ENCODE measurements at places on chromosomes 11 and 22.

DNA sequence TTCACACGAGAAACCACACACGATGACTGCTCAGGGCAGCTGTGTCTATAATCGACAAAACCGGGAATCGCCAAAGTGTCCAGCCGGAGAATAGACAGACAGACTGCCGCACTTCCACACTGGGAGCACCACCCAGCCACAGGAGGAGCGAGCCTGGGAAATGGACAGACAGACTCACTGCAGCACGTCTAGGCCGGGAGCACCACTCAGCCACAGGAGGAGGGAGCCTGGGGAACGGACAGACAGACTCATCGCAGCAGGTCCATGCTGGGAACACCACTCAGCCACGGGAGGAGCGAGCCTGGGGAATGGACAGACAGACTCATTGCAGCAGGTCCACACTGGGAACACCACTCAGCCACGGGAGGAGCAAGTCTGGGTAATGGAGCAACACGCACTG lies 137.2 kb downstream of the BRD1 start:
- no peak for DNase-seq

- no peak for DNase-seq
These were observed 45.5 kb downstream of the ENDOD1 start for GRCh38 chr11:95135155-95135554.

- no peak for DNase-seq
These were observed 66.7 kb downstream of the SEZ6L start for GRCh38 chr22:26235792-26236487.

- peak; percentile 27 for DNase-seq
These were observed 3.8 kb upstream of the NPAS4 start for GRCh38 chr11:66417000-66417399.

DNA sequence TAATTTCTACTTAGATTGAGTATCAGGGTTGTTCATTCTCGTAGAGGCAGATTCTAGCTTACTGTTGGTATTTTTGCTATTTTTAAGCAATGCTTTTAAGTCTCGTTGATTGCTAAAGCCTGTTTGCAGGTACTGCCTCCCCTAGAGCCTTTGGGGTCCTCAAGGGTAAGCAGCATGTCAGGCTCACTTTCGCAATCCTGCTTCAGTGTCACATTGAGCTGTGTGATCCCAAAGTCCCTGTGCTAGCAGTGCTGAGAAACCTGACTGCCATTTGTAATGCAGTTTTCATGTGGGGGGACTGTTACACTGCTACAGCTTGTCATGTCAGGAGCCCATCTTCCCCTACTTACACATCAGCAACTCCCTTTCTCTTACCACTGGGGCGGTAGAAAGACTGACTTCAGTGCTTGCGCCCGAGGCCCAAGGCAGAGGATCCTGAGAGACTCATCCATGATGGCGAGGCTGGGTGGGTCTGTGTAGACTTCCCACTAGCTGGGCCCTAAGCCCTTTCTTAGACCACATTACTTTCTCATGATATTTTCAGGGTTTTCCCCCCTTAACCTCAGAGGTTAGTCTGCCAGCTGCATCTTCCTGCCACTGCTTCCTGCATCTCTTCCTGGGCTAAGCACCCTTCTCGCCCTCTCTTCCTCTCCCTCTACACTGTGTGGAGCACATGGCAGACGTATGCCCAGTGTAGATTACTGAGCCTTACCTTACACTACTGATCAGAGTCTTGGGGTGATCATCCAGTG lies 40.8 kb upstream of the ST14 start:
- DNase-seq, result no peak

DNA sequence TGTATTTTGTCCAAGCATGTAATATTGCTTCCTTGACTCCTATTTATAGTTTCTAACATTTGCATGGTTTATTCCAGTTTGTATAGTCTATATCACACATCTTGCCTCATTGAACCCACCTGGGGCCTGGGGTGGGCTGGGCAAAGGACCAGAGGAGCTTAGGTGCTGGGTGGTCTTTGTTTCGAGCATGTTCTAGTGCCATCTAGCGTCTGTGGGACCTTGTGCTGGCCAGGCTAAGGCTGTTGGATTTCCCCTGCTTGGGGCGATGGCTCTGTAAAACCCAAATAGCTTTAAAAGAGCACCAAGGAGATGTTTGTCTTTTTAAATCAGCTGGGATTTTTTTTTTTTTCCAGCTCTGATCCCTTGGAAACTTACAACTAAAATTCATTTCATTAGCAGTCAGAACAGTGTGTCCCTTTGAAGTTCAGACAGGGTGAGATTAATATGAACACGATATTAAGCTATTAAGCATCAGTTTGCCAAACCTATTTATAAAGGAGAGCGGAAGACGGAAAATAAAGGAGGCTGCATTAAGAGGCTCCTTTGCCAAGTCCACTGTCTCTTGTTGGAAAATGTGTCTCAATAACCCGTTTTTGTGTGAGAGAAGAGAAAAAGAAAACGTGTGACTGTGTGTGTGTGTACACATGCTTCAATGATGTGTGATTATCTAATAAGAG lies 157.4 kb downstream of the COMMD9 start:
- no peak for DNase-seq

DNA sequence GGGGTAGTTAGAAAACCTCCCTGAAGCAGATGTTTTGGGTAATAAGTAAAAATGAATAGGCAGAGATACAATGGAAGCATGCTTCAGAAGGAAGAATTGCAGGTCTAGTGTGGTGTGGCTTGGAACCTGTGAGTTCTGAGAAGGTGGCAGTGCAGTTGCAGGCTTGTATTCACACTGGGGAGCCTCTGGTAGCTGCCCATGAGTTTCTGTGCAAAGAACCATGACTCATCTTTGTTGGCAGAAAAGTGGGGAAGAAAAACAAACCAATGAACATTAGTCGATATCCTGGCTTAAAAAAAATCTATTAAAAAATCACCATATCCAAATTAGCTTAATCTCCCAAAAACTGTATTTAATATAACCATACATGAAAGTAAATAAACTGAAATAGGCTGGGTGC lies 232.6 kb downstream of the FAT3 start:
- DNase-seq, result no peak

DNA sequence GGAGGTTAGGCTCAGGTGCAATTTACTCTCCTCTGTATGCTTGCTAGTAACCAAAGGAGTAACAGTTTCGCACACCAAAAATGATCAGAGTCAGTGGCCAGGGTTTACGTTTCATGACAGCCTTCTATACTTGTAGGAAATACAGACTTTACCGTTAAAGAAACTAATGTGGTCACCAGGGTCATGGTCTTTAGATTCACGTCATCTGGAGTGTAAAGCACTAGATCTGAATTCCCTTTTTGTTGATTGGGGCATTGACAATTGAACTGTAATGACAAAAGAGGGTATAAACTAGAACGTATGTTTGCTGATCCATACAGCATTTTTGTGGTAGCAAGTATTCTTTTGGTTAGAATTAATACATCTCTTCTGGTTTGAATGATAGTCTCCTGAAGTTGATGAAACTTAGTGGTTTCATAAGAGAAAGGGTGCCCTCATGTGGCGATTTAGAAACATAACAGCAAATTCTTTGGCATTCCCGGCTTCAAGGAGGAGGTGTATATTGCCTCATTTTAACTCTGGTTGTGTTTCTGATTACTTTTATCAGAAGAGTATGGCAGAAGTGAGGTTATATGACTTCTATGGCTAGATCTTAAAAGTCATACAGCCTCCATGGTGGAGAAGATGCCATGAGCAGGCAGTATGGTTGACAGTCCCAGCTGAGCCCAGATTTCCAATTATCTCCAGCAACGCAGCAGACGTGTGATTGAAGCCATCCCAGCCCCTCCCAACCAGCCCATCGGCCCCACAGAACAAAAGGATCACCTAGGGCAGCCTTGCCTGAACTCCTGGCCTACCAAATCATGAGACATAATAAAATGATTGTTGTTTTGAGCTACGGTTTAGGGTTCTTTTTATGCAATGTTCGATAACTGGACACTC lies 35.1 kb downstream of the MMP7 start:
- DNase-seq, result peak; percentile 25

GRCh38 chr11:794766-795633 lies 3.1 kb downstream of the SLC25A22 start:
- no peak for DNase-seq

- DNase-seq, result no peak
These were observed 28.6 kb downstream of the APOL3 start for GRCh38 chr22:36131907-36132306.

- DNase-seq, result no peak
These were observed at the start of gene PLCB3 for GRCh38 chr11:64251016-64251752. Gene PLCB3, plus strand, starts transcription at chr11:64251530. Its CDS starts 120 bp downstream, at chr11:64251650.

DNA sequence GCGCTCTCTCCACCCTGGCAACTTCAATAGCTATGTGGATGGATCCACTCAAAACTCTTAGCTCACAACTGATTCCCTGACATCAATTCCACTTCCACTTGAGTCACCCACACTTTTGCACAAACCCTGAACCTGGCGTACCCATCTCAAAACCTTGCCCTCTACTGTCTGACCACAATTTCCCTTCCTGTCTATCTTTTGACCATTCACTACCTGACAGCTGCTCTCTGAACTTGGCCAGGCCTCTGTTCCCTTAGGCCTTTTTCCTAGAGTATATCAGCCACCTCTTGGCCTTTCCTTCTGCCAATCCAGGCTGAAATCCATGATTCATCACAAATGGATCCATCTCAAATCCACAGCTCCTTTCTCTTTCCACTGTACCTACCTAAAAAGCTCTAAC lies 106.0 kb downstream of the RPL27A start:
- no peak for DNase-seq

DNA sequence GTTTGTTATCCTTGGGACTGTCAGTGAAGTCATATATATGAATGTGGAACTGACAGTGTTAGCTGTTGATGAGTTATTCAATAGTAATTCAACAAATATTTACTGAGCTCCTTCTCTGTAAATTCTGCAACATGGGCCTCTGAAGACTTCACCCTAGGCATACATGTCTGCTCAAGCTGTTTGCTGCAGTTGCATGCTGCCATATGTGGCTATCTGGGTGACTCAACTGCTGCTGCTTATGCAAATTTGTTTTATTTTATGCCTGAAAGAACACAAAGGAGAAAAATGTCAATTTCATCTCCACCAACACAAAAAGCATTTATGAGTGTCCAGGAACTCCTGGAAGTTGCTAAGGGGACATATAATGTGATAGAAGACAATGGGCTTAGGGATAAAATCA lies 417.6 kb downstream of the AASDHPPT start:
- no peak for DNase-seq

DNA sequence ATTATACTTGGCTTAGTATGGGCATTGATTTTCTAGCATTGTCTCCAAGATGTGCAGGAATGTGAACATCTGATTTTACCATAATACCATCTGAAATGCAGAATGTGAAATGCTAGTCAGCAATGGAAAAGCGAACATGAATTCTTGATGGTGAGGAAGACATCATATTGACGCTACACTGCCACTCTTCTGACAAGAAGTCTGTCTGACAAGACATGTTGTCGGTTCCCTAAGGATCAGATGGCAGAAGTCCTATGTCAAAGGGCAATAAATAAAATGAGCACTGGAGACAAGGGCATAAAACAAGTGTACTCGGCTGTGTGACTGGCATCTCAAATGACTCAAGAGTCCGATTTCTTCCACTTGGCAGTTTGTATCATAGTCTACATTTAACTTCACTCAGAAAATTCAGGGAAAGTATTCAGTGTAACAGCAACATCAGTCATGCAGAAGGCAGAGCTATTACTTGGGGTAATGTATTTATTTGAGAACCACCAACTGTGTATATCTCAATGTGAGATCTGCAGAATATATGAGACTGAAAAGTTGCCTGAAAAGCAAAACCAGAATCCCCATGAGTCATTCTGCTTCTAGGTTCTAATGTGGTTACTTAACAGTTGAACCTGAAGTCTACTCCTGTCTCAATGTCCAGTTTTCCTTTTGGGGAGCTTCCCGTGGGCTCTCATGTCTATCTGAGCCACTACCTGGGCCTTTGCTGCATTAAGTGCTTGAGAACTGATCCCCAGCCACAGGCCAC lies 51.5 kb downstream of the SLC17A6 start:
- no peak for DNase-seq

GRCh38 chr22:19115628-19116027 lies 6.6 kb downstream of the DGCR2 start:
- DNase-seq, result no peak

DNA sequence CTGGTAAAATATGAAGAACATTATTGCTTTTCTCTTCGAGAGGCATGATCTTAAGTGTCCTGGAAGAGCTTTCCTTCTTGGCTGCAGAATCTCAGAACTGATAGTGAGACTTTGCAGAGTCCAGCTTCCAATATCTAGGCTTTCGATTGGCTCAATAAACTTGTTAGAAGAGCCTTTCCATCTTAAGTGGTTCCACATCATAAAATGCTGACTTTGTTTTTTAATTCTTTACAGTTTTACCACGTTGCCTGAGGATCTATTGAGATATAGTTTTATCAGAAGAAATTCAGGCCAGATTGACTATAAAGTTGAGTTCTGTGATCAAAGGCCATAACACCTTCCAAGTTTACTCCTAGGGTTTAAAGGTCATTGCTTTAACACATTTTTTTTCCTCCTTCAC lies 15.6 kb upstream of the DNAJB7 start:
- DNase-seq, result no peak

DNA sequence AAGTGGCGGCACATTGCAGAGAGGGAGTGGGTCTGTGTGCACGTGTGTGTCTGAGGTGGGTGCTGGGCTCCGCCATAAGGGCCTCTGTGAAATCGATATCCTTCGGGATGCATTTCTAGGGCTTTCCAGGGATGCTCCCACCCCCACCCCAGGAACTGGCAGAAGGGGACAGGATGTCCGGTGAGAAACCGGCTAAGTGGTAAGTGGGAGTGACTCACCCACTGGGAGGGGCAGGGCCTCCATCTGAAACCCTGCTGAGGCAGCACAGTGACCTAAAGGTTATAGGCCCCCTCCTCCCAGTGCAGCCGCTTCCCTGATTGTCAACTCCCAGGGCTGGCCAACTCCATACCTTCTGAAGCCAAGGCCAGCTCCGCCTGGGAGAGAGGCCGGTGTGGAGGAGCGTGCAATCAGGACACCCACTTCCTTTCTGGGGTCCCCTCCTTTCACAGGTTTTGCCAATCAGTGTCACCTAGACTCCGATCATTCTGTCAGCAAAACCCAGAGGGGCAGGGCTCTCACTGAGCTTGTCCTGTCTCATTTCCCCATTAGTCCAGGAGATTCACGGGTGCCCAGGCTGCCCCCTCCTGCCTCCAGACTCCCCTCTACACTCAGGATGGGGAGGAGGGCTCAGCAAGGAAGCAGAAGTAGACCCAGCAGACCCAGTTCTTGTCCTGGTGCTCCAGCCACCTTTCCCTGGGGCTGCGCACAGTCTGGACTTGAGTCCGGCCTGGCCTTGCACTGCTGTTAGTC lies 44.5 kb downstream of the NECTIN1 start:
- DNase-seq, result no peak

DNA sequence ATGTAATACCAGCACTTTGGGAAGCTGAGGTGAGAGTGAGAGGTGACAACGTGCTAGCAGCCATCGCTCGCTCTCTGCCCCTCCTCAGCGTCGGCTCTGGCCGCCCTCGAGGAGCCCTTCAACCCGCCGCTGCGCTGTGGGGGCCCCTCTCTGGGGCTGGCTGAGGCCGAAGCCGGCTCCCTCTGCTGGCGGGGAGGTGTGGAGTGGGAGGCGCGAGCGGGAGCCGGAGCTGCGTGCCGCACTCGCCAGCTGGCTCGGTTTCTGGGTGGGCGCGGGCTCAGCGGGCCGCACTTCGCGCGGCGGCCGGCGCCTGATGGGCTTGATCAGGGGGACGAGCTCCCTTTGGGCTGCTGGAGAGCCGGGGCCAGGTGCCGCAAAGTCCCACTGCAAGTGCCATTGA lies 98.9 kb upstream of the UBASH3B start:
- no peak for DNase-seq

GRCh38 chr11:32068134-32068870 lies 22.6 kb upstream of the RCN1 start:
- DNase-seq, result no peak

All from stimulated activated CD4-positive, alpha-beta T cell treated with anti-CD3 and anti-CD28 coated beads, Interleukin-1b, Interleukin-23, amount 100 ng/mL, for 24 hours (primary cell).